ENCODE measurements at places on chromosomes 12 and 14.
A peak's percentile ranks its signal among the peaks of the same experiment; 100 is the strongest.

- DNase-seq = no peak
Observed at GRCh38 chr12:2963154-2963759, 4.1 kb downstream of the TEAD4 start.

GRCh38 chr14:88289996-88290395, 33.1 kb downstream of the KCNK10 start:
- no peak for DNase-seq

GRCh38 chr14:27079716-27080115, 481.9 kb upstream of the NOVA1 start:
- no peak for DNase-seq

DNA sequence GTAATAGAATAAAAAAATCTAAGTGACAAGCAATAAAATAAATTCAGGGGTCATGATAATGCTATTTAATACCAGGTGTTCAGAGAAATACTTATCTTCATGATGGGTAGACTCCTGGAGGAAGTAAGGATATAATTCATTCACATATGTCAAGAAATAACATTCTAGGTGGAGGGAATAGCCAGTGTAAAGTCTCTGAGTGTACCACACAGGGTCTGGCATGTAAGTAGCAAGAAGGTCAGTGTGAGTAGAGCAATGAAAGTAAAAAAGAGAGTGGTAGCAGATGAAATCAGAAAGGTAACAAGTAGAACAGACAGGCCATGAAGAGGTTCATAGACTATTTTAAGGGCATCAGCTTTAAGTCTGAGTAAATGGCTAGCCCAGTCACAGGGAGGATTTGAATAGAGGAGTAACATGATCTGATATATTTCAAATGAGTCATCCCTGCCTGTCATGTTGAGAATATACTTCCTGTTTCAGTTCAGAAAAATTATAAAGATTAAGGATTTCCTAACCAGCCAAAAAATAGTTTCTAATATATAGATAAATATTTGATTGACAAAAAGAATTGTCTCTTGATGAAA, 519.9 kb downstream of the C12orf50 start:
- no peak for DNase-seq

- no peak for DNase-seq
Observed at GRCh38 chr12:19710811-19711793, 271.8 kb downstream of the AEBP2 start.

GRCh38 chr14:99327458-99328250, 55.7 kb upstream of the BCL11B start:
- DNase-seq = peak; percentile 20

GRCh38 chr12:38872561-38872960, 32.8 kb downstream of the CPNE8 start:
- no peak for DNase-seq

DNA sequence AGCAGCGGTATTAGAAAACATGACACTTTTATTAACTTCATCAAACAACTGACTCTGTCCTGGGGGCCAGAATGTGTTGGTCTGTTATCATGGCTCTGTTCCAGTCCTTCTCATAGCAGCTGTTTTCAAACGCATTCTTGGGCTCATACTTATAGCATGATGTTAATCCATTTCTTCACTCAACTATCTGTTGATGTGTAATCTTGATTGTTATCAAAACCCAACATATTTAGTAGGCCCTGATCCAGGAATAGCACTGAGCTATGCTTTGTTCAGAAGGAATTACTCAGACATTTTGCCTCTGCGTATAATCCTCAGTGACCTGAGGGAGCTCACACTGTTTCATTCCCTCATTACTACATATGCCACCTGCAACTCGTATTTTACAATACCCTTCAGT, 315.9 kb downstream of the BMP4 start:
- DNase-seq = no peak

GRCh38 chr14:89564286-89564957, 147.4 kb upstream of the FOXN3 start:
- DNase-seq = no peak

DNA sequence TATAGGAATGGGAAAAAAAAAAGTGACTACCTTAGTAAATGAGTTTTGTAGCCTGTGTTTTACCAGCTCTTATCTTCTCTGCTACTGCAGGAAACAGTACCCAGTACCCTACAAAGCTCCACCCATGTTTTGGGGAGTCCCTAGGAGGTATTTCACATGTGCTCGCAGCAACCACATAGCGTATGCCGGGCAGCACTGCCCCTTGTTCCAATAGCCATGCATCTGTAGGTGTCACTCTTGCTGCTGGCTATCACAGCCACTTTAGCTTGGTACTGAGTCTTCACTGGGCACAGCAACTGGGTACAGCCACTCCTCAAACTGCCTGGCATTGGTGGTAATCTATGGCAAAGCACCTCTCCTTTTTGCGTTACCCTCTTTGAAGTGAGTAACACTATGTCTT, 2.0 kb upstream of the MDM1 start:
- no peak for DNase-seq

- DNase-seq = no peak
Observed at GRCh38 chr12:92312463-92312964, 166.9 kb upstream of the BTG1 start.

DNA sequence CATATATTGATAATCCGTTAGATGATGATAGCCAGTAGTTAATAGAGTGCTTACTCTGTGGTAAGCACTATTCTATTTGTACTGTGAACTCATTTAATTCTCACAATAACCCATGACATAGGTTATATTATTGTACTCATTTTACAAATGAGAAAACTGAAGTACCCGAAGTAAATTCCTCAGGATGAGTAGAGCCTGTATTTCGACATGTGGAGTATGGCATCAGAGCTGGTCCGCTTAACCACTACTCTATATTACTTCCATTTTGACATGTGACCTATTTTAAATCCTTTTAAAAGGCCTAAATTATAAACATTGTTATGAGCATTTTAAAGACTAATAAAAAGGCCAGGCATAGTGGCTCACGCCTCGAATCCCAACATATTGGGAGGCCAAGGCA, 8.0 kb upstream of the RAP1B start:
- no peak for DNase-seq

DNA sequence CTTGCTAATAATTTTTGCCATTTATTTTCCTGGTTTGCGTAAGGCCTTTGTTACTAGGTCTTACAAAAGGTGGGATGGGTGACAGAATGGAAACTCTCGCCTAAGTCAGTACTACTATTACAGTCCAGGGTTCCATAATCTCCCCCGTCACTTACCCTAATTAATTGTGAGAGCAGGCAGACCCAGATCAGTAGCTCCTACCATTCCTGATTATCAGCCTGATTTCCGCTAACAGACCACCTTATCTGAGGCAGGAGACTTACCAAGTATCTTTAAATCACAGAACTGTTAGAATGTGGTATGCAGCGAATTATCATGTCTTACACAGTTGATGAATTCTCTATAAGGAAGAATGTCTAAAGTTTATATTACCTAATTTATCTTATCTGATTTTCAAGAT, 234.7 kb downstream of the FOXN3 start:
- DNase-seq = no peak

DNA sequence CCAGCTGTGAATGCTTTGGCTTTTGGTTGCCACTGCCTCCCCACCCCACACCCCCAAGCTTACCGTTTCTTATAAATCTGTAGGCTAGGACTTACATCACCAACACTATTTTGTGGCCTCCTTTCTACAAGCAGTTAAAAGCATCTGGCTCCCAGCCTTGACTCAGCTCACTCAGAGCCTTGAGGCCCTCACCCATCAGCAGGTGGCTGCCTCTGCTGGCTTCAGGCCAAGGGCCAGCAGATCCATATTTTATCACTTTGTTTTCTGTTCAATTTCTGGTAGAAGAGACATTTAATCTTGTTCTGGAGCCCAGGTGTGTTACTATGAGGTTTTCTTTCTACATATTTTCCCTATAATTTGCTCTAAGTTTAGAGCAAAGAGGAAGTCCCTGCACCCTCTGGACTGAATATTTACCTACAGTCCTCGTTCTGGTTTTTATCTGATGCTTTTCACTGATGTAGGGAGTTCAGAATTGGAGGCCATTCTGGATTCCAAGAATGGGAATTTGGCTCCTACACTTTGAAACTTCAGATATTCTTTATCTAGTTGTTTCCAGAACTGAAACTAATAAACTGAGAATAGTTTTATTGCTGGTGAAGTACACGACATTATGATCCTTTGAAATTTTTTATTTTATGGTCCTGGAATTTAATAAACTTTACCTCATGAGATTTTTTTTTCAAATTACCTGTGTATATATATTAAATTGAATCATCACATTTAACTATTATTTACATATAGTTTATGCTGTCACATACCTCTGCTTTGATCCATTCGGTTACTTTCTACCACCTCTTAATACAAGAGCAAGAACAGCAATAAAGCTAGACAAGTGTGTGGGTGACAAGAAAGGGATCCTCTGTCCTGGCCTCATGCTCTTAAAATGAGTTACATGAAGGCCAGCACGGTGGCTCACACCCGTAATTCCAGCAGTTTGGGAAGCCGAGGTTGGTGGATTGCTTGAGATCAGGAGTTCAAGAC, 22.2 kb downstream of the PLBD1 start:
- DNase-seq = no peak

DNA sequence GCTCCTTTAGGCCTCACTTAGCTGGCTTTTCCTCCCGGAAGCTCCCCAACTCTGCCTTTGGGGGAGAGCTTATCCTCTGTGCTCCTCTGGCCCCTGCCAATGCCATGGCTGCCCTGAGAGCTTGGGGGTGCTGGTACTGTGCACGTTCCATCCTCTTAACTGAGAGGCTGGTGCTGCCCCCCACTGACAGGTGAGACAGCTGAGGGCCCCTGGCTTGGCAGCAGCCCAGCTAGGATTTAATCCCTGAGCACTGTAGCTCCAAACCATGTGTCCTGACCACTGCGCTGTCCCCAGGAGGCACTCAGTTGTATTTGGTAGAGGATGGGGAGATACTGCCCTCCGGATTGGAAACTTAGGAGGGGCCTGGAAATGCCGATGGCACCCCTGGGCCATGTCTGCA, 46.1 kb downstream of the UBE3B start:
- no peak for DNase-seq

- DNase-seq = no peak
Observed at GRCh38 chr12:88308825-88309224, 166.7 kb downstream of the TMTC3 start.

- no peak for DNase-seq
Observed at GRCh38 chr12:32076941-32077340, 29.7 kb upstream of the BICD1 start.

DNA sequence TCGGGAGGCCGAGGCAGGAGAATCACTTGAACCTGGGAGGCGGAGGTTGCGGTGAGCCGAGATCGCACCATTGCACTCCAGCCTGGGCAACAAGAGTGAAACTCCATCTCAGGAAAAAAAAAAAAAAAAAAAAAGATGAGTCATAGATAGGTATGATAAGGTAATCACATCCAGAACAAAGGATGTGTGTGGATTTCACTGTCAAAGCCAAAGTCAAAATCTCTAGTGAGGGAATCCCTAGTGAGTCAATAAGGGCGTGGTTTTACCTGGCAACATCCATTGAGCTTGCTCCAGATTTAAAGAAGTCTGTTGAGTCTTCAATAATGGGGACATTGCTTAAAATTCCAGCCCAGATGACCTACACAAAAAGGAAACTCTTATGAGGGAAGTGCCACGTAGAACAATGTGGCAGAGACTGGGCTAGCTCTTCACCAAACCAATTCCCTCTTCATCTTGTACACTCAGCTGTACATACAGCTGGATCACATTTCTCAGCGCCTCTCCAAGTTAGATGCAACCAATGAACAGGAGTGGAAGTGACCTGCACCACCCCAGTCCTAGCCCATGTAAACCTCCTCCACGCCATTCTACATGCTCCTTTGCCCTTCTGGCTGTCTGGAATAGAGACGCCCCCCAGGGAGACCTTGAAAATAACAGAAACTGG, 23.4 kb downstream of the ALDH1L2 start:
- no peak for DNase-seq

DNA sequence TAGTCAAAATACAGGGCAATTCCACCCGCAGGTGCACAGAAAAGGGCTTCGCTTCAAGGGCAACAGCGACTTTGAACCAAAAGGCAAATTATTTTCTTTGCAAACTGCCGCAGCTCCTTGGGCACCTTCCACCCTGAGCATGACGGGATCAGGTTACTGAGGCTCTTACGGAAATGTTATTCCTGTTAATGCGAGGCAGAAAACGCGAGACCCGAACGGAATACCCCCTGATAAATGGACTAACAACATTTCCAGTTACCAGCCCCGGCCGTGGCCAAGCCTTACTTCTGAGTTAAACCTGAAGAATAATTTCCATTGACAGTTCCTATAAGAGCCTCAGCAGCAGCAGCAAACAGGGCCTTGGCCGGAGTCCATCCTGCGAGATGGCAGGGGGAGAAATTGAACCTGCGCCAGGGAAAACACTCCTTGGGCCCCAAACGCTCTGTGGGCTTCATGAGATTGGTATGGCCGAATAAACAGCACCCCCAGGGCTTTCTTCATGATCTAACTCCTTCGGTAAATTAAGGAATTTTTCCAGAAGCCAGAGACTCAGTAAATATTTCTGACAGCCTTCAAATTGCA, 70.0 kb upstream of the DICER1 start:
- no peak for DNase-seq

- DNase-seq = peak; percentile 64
Observed at GRCh38 chr14:69818758-69819191, 21.7 kb upstream of the SLC10A1 start.

DNA sequence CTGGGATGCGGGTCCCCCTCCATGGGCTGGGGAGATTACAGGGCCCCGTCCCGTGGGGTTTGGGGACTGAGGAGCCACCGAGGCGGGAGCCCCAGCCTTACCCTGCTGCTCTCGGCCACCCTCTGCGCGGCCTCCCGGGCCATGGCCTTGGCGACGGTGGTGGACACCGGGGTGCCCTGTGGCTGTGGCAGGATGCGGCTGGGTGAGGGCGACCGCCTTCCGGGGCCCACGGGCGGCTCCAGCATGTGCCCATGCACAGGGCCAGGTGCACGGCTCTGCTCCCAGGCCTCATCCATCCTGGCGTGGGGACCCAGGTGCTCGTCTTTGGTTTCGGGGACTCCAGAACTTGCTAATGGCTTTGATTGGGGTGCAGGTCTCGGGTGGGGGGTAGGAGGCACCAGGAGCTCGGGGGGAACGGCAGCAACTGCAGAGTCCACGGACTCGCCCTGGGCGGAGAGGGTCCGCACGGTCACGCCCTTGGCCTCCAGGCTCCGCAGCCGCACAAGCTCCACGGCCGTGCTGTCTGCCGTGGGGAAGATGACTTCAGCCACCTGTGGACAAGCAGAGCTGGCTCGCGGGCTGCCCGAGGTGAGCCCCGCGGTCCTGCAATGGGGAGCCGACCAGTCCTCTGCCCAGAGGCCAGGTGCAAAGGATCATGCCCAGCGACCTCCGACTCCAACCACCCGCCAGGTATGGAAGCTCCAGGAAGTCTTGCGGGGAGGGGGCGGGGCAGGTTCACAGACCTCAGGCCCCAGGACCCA, 99.2 kb downstream of the PIWIL1 start:
- DNase-seq = no peak

GRCh38 chr12:129083121-129083840, 230.0 kb downstream of the GLT1D1 start:
- no peak for DNase-seq
